Stimulated activated CD4-positive, alpha-beta T cell treated with anti-CD3 and anti-CD28 coated beads, Interleukin-2, amount 100 ng/mL, for 48 hours (primary cell): ENCODE measurements at places on chromosomes 12 and 14.

GRCh38 chr14:105517096-105517495 is 9.3 kb upstream of the TMEM121 start:
- no peak for DNase-seq

DNA sequence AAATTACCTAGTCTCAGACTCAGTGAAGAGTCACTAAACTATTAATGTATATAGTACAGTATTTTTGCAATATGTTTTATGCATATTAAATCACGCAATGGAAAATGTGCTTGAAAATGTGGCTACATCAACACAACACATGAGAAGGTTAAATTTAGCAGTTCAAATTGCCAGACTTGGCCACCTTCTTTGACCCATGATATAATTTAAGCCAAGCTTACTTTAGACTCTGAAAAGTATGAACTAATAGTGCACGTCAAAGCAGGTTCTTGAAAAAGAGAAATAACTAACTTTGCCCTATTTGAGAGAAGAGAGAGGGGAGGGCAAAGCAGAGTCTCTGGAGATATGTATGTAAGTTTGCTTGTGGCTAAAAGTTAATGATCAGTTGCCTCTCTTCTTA is 68.7 kb downstream of the SLC16A7 start:
- DNase-seq = no peak

GRCh38 chr12:53530920-53531319 is 23.6 kb upstream of the NPFF start:
- DNase-seq = no peak

GRCh38 chr12:6341417-6342139 is at the start of gene TNFRSF1A:
Gene TNFRSF1A, minus strand, starts transcription at chr12:6342076. Its CDS starts 262 bp downstream, at chr12:6341814.
- DNase-seq = no peak

GRCh38 chr12:22463306-22463705 is 81.0 kb downstream of the C2CD5 start:
- DNase-seq = no peak

- DNase-seq = no peak
Observed at GRCh38 chr12:100265732-100266584, 921 bp downstream of the DEPDC4 start.

DNA sequence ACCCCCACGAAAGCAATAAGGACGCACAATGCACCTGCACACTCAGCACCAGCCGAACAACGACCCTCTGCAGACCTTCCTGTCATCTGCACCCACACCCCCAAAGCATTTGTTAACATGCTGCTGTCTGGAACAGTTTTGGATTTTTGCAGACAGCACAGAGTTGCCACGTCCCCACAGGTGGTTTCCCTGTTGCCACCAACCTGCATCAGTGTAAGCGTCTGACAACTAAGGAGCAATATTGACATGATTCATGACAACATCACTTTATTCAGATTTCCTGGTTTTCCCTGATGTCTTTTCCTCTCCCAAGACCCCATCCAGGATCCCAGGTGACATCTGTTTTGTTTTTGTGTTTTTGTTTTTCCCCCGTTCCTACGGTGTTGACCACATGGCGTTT is 150.7 kb upstream of the C14orf180 start:
- no peak for DNase-seq

DNA sequence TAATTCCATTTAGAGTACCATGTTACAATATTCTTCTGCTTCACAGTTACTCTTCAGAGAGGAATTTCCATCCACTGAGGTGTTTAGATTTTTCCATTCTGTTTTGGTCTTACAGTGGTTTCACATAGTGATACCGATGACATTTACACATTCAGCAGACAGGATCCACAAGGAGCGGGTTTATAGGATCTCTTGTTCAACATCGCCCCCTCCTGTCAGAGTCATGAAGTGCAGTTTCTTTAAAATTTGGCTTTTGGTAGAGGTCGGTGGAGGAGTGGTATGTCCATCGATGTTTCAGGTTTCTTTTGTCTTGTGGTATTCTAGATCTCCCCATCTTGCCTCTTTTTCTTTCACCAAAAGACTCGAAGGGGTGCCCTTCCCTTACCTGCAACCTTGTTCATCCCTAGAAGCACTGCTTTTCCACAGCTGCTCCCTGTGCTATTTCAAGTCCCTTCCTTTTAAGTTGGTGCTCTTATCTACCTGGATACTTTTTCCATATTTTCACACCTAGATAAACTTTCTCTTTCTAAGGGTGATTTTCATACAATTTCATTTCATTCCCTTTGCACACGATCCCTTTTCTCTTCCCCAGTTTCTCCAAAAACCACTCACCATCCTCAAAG is 181.3 kb downstream of the ITPR2 start:
- DNase-seq = peak; percentile 52

GRCh38 chr12:42589465-42590329 is at the start of gene PRICKLE1:
Gene PRICKLE1, minus strand, starts transcription at chr12:42589746. Its CDS starts 117,230 bp downstream, at chr12:42472516.
- DNase-seq = peak; percentile 14

GRCh38 chr14:30016002-30016401 is 88.4 kb upstream of the PRKD1 start:
- no peak for DNase-seq

GRCh38 chr12:47867495-47867941 is 37.3 kb downstream of the VDR start:
- peak; percentile 48 for DNase-seq

DNA sequence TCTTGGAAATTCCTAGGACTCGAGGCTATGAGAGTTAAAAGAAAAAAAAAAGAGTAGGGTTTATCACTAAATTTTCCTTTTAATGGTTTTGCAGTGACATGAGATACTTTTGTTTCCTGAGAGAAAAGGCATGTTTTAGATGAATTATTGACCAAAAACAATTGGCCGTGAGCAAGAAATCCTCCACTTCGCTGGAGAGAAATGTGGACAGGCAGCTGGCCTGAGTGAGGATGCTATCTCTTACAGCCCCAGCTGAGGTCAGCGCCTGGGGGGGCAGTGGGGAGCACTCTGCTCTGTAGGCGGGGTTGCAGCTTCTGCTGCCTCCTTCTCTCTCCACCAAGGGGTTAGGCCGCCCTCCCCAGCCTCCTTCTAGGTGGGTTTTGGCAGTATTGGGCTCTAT is 54.7 kb downstream of the PRIMA1 start:
- no peak for DNase-seq

- DNase-seq = no peak
Observed at GRCh38 chr14:59344691-59345455, 120.3 kb downstream of the GPR135 start.

- DNase-seq = no peak
Observed at GRCh38 chr14:62301911-62302310, 539.7 kb downstream of the SNAPC1 start.

- no peak for DNase-seq
Observed at GRCh38 chr12:9948606-9949296, 16.6 kb upstream of the CLEC2A start.

DNA sequence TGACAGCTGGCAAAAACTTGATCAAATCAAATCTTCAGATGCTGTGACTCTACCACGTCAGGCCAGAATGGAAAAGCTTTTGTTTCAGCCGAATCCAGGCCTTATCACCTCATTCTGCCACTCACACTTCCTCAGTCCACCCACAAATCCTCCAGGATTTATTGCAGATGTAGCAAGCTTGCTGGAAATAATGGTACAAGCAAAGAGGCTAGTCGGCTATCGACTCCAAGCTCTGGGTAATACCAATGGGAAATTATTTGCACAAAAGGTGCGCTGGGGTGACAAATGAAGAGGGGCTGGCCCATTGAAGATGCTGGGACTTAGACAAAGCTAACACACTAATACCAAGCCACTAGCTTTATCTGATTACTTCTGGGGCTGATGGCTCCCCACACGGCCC is 250.5 kb downstream of the ASCL1 start:
- no peak for DNase-seq

- DNase-seq = no peak
Observed at GRCh38 chr12:26730481-26731350, 102.3 kb downstream of the ITPR2 start.

DNA sequence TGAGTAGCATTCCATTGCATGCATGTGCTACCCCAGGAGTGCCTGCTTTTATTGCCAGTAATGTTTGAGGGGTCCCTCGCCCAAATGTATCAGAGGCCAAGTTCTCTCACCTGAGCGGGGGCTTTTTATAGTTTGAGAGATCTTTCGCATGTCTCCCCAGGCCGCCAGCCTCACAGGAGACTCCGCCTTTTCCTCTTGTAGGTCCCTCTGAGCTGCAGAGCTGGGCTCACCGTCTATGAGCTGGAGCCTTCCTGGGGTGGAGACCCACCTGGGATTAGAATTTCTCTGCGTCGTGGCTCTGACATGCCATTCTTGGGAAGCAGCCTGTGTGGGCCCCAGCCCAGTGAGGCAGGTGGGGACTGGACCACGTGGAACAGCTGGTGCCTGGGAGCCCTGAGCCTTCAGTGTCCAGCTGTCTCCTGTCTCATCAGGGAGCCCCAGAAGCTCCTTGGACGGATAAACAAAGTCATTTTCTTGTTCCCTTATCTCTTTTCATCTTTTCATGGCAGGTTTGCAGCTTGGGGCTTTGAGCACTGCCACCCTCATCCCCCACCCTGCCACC is 261.7 kb upstream of the CRY1 start:
- no peak for DNase-seq

- DNase-seq = no peak
Observed at GRCh38 chr12:45912774-45913173, 77.6 kb downstream of the SCAF11 start.

- DNase-seq = no peak
Observed at GRCh38 chr12:75944905-75945432, 86.6 kb downstream of the PHLDA1 start.

DNA sequence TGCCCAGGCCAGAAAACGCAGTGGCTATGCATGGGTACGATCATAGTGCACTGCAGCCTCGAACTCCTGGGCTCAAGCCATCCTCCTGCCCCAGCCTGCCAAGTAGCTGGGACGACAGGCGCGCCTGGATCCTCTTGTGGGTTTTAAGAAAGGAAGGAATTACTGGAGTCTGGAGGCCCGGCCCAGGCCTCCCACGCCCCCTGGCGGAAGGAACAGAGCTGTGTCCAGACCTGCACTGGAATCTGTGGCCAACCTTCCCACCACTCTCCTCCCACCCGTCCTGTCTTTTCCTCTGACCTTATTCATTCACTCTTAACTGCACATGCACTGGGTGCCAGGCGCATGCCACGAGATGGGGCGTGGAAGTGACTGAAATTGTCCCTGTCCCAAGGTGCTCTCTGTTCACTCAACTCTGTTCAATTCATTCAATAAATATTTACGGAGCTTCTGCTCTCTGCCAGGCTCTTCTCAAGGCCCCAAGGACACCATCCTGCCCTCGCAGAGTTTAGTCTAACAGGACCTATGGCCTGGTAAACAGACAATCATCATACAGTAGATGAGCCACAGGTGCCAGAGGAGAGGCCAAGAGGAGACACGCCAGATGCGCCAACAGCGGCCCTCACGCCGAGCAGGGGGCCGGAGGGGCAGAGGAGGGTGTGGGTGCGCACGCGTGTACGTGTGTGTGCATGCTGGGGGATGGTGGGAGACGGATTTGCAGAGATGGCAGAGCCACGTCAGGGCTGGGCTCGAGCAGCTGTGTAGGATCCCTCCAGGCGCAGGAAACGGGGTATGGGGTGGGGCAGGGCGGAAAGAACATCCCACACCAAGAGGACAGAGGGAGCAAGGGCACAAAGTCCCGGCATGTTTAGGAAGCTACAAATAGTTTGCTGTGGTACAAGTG is 13.7 kb upstream of the TMEM106C start:
- DNase-seq = peak; percentile 55

DNA sequence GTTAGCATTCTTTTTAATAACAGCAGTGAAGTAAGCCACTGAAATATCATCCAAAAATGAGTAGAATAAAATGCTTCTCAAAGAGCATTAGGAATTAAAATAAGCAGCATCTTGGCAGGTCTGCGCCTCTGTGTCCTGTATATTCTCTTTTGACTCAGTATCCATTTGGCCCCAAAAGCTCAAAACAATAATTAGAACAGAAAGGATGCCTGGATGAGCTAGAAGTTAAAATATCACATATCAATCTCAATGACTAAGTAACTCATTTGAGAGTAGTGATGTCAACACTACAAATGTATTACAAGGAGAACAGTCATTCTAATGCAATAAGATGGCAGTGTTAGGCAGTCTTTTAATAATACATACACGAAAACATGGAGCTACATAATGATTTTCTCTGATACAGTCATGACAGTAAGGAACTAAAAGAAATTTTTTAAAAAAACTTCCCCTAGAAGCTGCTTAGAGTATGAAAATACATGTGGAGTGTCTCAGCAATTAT is 160.9 kb upstream of the ABCD2 start:
- DNase-seq = no peak

- no peak for DNase-seq
Observed at GRCh38 chr14:85263916-85264675, 265.8 kb upstream of the FLRT2 start.

DNA sequence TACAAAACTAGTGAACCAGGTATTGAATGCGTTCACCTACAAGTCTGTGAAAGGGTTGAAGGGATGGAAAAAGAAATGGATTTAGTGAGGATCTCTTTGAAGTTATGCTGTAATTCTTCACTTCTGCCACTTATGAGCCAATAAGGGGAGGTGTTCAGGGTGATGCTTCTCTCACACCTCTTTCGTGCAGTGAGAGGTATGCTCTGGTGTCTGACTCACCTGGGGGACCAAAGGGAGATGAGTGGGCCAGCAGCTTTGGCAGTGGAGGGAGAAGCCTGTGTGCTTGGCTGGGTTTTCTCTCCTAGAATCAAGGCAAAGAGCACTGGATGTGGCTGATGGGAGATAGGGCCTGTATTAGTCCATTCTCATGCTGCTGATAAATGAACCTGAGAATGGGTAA is 45.4 kb downstream of the E2F7 start:
- no peak for DNase-seq

DNA sequence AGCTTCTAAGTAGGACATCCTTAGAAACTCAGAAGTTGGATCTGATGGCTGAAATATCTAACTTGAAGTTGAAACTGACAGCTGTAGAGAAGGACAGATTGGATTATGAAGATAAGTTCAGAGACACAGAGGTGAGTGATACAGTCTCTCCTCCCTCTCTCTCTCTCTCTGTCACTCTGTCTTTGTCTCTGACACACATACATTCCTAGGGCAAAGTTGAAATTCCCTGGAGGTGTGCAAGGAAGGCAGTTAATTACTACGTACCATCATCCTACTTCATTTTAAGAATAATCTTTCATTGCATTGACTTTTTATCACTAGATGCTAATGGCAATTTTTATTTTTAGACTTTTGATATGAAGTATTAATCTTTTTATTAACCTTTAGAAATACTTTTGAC is 46.2 kb upstream of the REP15 start:
- DNase-seq = no peak

- no peak for DNase-seq
Observed at GRCh38 chr12:92136026-92136730, 9.5 kb downstream of the BTG1 start.

- DNase-seq = no peak
Observed at GRCh38 chr12:104730763-104731162, 227.3 kb downstream of the SLC41A2 start.

DNA sequence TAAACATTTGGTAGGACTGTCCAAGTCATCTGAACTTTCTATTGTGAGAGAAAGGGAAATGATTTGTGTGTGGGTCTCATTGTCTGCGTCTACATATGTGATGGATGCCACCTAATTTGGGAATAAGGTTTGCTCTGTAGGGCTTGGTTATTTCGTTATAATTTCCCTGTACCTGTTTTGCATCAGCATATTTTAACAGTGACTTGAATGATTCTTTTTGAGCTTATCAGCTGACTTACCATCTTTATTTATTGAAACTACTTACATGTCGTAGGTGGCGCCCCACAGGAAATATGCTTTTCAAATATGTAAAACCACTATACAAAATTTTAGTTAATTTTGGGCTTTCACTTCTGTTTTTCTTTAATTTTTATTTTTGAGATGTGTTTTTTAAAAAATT is 56.5 kb upstream of the BCAT1 start:
- DNase-seq = no peak

- no peak for DNase-seq
Observed at GRCh38 chr14:95432144-95433093, 84.0 kb downstream of the SYNE3 start.

GRCh38 chr12:54941659-54942058 is 42.9 kb downstream of the TESPA1 start:
- DNase-seq = no peak
